Stimulated activated CD4-positive, alpha-beta T cell treated with anti-CD3 and anti-CD28 coated beads, Interleukin-4, amount 100 ng/mL, for 48 hours (primary cell): ENCODE measurements at places on chromosomes 2 and 18.
A peak's percentile ranks its signal among the peaks of the same experiment; 100 is the strongest.

DNA sequence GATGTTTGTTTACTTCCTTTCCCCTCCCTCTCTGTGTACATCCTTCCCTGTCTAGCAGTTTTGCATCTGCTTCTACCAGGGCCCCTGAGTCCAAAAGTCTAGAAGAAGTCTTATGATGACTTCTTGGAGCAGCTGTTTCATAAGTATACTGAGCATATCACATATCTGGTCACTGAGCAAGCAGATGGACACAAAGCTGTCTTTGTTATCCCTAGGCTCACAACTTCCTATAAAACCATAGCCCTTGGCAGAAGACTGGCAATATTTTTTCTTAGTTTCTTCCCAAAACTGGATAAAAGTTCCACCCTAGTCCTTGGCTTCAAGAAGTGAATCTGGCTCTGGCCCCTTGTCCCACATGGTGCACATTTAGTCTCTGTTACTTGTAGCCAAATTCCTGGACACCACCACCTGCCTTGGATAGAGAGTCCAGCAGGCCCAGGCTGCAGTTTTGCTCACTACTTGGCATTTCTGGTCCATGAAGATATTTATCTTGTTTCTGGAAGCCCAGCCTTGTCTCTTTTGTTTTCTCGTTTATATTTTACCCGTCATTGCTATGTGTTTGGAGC, 22.5 kb downstream of the THOC1 start:
- DNase-seq = no peak

DNA sequence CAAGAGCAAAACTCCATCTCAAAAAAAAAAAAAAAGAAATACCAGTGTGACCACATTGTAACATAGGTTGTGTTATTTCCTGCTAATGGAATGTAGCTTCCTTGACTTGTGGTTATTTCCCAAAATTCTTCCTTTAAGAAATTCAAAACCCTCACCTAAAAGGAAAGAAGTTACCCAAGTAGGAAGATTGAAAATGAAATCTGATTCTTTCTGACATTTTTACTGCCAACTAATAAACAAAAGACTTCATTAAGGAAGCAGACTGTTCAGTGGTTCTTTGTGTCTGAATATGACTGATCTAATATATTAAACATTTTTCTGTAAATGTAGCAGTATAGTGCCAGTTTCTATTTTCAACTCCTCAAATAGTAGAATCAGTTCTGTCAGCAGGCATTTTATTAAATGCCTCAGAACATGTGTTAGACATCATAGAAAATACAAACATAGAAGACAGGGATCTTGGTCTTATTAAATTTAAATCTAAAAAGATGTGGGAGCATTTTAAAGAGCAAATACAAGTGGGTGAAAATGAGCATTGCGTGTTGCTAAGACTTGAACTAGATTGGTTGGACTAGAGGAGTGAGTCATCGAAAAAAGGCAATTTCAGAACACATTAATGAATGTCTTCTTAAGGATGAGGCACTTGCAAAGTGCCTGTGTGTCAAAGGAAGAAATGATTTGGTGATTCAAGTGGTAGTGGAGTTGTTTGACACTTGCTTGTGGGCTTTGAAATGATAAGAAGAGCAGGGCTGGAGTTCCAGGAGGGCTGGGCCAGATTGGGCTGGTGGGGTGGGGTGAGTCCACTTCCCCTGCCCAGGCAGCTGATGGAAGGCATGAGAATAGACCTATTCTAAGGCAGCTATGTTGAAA, 53.4 kb downstream of the PKP4 start:
- no peak for DNase-seq

DNA sequence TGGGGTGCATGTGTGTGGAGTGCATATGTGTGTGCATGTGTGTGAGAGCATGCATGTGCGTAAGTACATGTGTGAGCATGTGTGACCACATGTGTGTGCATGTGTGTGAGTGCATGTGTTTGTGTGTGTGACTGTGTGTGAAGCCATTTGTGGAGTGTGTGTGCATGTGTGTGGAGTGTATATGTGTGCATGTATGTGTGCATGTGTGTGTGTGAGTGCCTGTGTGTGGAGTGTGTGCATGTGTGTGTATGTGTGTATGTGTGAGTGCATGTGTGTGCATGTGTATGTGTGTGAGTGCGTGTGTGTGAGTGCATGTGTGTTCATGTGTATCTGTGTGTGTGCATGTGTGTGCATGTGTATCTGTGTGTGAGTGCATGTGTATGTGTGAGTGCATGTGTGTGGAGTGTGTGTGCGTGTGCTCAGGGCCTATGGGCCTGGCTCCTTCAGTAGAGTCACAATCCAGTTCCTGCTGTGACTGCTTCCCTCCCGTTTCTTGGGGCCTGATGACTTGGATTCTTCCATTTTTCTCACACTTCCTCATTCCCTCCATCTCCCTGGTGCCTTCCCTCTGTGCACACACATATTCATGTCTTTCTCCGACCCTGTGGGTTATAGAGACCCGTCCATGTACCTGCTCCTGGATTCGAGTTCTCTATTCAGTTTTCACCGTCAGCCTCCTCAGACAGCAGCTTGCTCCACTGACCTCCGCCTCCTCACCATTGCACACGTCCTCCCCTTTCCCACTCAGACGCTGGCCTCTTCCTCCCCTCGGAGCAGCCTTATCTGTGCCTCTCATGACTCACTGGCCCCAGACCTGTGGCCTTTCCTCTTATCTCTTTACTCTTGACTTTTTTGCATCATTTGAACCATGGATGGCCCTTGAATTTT, 25.2 kb downstream of the TOGARAM2 start:
- DNase-seq = no peak

DNA sequence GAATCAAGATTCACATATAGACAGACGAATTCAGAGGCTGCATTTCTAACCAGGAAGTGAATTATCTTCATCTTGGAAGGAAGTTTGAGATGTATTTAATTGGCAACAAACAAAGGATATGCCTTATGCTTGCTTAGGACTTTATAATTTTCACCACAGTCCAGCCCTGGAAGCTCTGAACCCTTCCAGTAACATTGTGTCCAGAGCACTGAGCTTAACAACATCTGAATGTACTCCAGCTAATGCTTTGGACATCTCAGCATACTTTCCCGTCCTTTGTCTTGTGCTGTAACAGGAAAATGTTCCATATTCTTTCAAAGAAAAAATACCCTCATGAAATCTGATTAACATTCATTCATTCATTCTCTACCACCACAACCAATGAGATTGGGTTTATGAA, 136.3 kb upstream of the SPATS2L start:
- DNase-seq = no peak

GRCh38 chr18:36527051-36527450, 229.5 kb downstream of the FHOD3 start:
- DNase-seq = no peak

DNA sequence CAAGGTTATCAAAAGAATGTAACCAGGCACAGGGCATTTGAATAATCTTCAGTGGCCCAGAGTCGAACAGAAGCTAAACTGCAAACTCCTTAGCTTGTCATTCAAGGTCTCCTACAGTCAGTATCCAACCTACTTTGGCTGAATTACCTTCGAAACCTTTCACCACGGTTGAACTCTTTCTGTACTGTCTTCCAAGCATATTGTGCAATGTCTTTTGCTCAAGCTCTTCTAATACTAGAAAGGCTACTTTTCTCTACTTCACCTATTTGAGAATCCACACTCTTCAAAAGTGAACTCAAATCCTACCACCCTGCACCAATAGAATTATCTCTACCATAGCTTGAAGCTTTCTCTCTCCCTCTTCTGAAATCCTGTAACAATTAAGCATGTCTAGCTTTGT, 142.9 kb downstream of the NR4A2 start:
- no peak for DNase-seq

- DNase-seq = no peak
Measured at GRCh38 chr2:206452750-206453149, 9.4 kb downstream of the ADAM23 start.

DNA sequence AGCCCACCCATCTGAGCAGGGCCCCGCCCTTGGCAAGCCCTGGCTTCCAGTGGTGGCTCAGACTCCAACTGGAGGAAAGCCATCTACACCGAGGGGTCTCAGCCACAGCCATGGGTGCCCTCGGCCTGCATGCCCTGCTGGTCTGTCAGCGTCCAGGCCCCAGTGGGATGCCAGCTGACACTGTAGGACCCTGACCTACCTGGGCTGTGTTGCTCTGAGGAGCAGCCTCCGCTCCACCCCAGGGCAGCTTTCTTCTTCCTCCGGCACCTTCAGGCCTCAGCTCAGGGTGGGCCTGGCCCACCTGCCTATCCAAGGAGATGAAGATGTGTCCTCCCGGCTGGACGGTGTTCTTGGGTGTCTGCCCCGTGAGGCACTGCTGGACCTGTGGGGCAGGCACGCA, 13.9 kb upstream of the ARHGEF4 start:
- no peak for DNase-seq

DNA sequence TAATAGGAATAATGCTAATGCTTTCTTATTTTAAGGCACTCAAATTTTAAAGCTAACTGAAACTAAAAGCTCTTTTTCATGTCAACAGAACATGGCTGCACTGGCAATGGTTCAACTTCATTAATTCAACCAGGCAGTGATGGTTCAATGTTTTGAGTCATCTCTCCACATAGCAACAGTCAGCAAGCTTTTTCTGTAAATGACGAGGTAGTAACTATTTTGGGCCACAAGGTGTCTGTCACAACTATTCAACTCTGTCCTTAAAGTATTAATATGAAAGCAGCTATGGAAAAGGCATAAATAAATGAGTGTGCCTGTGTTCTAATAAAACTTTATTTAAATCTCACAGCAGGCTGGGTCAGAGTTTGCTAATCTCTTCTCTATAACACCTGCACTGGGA, 1425.6 kb upstream of the PIK3C3 start:
- no peak for DNase-seq

GRCh38 chr2:133213651-133214050, 354.6 kb downstream of the NCKAP5 start:
- DNase-seq = no peak

DNA sequence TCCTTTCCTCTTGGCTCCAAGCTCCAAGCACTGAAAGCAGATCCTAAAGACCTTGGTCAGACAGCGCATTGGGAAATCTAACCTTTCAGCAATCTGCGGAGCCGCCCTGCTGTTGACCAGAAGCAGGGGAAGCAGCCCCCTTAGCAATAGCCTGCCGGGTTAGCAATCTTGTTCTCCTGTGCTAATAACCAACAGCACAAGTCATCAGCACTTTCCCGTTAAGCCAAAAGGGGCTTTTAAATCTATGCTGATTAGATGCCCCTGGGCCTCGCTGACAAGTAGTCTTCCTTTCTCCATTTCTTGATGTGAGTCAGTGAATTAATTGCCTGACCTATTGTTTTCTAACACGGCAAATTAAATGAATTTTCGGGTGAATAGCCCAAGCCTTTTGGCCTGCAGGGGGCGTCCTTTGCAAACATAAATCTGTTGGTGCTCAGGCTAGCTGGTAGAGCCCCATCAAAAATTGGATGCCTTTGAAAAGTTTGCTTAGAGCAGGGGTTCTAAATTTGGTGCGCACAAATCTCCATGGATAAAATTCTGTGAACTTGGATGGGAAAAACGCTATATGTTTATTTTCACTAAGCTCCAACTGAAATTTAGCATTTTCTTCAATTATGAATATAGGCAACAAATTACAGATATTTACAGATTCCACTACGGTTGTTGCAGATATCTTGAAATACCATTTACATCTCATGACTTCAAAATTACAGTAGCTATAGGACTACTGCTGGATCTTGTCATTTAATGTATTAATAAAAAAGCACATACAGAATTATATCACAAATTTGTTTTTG, 24.6 kb downstream of the MAIP1 start:
- peak; percentile 93 for DNase-seq

GRCh38 chr18:26930630-26931029, 65.1 kb upstream of the AQP4 start:
- DNase-seq = no peak

DNA sequence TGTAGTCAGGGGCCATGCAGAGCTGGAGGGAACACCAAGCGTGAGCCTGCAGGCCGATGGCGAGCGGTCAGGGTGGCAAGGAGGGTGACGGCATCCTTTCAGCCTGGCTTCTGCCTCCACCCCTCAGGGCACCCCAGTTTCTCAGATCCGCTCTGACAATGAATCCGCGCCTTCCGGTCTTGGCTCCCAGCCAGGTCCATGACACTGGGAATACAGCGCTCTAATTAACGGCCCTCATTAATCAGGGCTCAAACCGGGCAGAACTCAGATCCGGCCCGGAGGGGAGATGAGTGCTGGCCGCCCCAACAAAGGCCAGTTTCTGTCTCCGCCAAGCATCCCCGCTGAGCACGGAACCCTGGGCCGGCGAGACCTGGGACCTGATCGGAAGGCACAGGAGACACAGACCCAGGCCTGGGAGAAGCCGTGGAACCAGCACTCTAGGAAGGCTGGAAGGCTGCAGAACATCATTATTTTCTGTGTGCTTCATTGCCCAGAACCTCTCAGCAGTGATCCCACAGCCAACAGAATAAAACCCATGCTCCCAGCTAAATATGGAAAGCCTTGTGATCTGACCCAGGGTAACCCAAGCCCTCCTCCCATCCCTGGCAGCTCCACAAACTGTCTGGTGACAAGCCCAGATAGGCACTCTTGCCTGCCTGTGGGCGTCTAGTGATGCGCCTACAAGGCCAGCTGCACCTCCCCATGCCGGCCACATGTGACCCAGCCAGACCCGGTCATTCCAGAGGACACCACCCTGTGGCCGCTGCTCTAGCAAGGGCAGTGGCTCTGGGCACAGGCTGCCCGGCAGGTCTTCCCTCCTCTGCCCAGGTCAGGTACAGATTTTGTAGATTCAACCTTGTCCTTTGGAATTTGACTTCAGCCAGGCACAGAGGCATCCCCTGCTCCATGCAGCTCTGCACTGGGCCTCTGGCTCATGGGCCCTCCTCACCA, 438.7 kb upstream of the MYT1L start:
- no peak for DNase-seq

DNA sequence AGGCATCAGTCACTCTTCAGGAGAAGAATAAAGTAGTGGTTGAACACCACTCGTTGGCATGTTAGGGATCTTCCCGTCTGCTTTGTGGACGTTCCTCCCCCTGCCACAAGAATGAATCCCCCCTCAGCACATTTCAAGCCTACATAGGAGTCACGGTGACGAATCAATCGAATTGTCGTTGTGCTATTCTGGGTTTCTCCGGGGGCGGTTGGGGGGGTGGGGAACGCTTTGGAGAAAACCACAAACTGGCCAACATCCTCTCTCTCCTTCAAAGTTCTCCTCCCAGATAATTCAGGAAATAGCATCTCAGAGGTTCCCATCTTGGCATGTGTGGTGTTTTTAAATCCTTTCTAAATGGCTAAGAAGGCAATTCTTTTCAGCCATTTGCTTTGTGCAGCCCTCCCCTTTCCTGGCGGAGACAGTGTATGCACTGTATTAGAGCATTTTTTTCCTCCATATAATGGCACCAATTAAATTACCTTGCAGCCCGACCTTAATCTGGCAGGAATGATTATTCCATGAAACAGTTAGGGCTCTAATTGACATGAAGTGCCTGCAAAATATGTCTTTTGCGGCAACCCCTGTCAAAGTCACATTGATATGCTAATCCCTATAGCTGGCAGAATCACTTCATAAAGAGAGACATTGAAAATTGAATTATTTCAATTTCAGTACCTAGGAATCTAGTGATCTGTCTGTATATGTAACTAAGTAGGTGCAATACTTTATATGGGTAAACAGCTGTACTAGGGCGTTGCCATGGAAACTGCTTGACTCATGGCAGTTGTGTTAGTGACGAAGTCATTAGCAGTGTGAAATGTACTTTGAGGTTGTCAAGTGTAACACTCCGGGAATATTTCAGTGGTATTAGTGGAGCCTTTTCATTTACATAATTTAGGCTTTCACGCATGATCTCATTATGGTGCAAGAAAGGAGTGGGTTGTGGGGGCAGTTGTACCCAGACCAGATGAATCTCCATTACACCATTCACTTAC, 323.4 kb upstream of the SLC14A2 start:
- no peak for DNase-seq
